ENCODE measurements at places on chromosomes 11 and 22.

DNA sequence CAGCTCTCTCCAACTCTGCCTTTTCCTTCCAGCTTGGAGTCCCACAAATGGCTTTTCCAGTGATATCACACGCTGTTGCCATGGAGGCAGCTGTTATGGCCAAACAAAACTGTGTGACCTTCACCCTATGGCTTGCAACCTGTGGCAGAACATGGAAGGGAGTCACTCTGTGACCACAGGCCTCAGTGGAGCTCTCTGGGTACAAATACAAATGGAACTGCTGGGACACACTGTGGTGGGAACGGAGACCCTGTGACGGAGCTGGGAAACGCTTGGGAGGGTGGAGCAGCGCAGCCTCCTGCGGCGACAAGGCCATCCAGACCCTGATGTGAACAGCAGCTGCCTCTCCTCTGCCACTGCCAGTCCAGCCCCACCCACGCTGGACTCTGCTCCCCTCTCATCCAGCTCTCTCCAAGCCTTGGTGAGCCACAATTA is 162.5 kb downstream of the ETS1 start:
- DNase-seq = no peak

GRCh38 chr11:123111465-123111864 is 49.5 kb upstream of the HSPA8 start:
- no peak for DNase-seq

DNA sequence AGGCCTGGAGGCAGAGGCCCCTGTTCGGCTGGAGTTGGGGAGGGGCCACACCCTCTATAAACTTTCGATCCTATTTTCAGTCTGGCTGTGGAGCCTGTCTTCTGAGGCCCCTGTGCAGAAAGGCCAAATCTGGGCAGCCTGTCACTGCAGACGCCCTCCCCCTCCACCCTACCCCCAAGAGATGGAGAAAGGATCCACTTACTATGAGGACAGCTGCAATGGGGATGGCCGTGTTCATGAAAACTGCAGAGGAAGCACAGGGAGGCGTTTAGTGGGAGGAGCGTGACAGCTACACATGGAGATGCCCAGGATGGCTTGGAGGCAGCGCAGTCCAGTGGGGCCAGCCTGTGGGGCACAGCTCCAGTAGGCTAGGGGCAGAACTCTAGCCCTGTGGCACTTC is 43.5 kb upstream of the KCNJ11 start:
- DNase-seq = no peak

- DNase-seq = no peak
Measured at GRCh38 chr11:9344061-9344680, 29.8 kb upstream of the TMEM41B start.

DNA sequence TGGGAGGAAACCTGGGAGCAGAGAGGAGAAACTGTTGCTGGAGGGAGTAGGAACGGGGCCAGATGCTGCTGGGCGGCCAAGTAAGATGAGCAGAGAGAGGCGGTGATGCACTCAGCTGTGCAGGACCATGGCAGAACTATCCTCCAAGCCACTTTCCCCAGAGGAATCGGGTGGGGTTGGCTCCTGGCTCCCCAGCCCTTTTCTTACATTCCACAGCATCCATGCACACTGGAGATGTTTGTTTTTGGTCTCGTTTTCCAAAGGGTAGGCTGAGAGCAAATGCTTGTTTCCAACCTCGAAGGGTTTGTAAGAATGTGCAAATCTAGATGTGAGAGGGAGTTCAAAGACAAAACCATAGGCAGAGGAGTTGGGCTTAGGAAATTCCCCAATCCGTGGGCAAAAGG is 73.2 kb downstream of the DBX1 start:
- DNase-seq = no peak

GRCh38 chr11:64324692-64325469 is 7.0 kb downstream of the PRDX5 start:
- no peak for DNase-seq

Data from stimulated activated CD4-positive, alpha-beta T cell treated with anti-CD3 and anti-CD28 coated beads, Interleukin-4, amount 100 ng/mL, for 4 hours (primary cell).